DMS53 (cell line): ENCODE measurements at places on chromosomes 11 and 22.
A peak's percentile ranks its signal among the peaks of the same experiment; 100 is the strongest.

DNA sequence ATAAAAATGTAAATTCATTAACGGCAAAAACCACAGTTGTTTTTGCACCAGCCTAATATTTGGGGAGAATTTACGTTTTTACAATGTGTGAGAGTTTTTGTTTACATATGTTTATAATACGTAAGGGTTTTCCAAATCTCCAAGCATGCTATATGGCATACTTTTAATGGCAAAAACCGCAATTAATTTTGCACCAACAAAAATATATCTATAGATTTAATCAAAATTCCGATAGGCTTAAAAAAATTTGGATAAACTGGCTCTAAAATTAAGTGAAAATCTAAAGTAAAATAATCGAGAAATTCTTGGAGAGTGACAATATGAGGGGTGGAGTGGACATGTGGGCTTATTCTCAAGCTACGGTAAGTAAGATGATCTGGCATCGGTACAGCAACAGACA lies 22.8 kb downstream of the KRTAP5-6 start:
- DNase-seq = no peak

DNA sequence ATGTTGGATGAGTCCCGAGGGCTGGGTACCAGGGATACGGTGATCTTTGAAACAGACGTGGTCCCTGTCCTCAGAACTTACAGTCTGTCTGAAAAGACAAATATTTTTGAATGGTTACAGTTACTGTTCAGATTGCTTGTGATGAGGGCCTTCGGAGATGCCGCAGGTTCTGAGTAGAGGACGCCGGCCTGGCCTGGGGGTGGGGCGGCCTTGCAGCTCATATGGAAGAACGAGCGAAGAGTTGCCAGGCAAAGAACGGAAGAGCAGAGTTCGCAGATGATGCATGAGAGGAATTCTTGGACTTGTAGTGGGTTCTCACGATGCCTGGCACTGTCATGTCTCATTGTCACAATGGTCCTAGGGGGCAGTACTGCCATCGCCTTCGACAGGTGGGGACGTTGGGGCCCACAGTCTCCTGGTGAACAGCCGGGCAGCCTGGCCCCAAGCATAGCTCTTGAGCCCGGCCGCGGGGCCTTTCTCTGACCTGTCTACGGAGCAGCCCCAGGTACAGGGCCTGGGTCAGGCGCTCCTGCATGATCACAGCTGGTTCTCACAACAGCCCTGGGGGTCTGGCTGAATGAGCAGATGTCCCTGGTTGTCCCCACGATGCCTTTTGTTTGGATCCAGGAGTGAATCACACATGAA lies 60.9 kb upstream of the PARVG start:
- no peak for DNase-seq

GRCh38 chr11:19814421-19814820 lies 101.8 kb downstream of the NAV2 start:
- peak; percentile 33 for DNase-seq

- DNase-seq = peak; percentile 22
These were observed 370.4 kb upstream of the ANO3 start for GRCh38 chr11:25961539-25961938.

DNA sequence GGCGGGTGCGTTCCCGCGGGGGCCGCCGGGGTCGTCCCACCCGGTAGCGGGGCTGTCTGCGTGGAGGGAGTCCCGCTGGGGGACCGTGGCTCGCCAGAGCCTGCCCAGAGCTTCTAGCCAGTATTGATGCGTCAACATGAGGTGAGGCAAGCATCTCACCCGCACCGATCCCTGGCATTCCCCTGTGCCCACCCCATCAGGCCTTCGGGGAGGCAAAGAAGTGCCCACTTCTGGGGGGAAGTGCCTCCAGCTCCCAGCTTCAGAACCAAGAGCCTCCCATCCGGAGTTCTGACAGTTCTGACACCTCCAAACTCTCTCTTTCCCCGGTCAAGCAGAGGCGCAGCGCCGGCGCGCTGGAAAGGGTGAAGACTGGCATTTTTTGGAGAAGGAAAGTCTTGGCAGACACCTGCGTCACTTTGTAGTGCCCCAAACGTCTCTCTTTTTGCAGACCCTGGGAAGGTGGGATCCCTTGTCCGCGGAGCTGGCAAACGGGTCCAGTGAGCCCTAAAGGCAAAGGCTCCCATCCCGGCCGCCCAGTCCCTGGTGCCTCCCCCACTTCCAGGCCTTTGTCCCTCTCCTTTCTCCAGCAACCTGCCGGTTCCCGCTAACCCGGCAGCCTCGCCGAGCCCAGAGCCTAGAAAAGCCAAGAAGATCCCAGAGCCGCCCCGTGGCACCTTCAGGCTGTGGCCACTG lies 3.2 kb upstream of the PAX6 start:
- DNase-seq = peak; percentile 15
